ENCODE measurements at places on chromosomes 11 and 22. TPM values are rescaled to one million over a fixed set of nuclear protein-coding genes. Genes with fewer than 3 reads are reported as not detected.

The APOL6 gene
- polyA plus RNA-seq, result 9.3 TPM

The RAC2 gene
- polyA plus RNA-seq, result 206 TPM

The ADORA2A gene
- 21.8 TPM for polyA plus RNA-seq

The FOLR3 gene
- polyA plus RNA-seq, result 0.82 TPM

The LRRC10B gene
- 2.7 TPM for polyA plus RNA-seq

The OR52A1 gene
- not detected for polyA plus RNA-seq

The PHF21B gene
- polyA plus RNA-seq, result 0.82 TPM

The OR6A2 gene
- 0.05 TPM for polyA plus RNA-seq

The CASTOR1 gene
- polyA plus RNA-seq, result 19.6 TPM

The SLC25A18 gene
- 1.8 TPM for polyA plus RNA-seq

The ANO9 gene
- polyA plus RNA-seq, result 114 TPM

The OR51B6 gene
- not detected for polyA plus RNA-seq

The PANX2 gene
- polyA plus RNA-seq, result 1.6 TPM

The SLC22A9 gene
- 0.02 TPM for polyA plus RNA-seq

The KCNK4 gene
- polyA plus RNA-seq, result not detected

The GDPD4 gene
- 0.02 TPM for polyA plus RNA-seq

The GRAP2 gene
- polyA plus RNA-seq, result 51.5 TPM

The OR51E1 gene
- 0.68 TPM for polyA plus RNA-seq

The CHADL gene
- 3.4 TPM for polyA plus RNA-seq

The C11orf42 gene
- not detected for polyA plus RNA-seq

The MRGPRE gene
- polyA plus RNA-seq, result 0.02 TPM

The PPFIBP2 gene
- polyA plus RNA-seq, result 5.6 TPM

The OR51L1 gene
- polyA plus RNA-seq, result under 0.01 TPM

The ACER3 gene
- polyA plus RNA-seq, result 4.8 TPM

The FAM83F gene
- 2.0 TPM for polyA plus RNA-seq

The SPI1 gene
- 40.0 TPM for polyA plus RNA-seq

The APOL2 gene
- polyA plus RNA-seq, result 56.1 TPM

The KCTD17 gene
- 25.2 TPM for polyA plus RNA-seq

The LINC01488 gene
- 0.07 TPM for polyA plus RNA-seq

The DDI1 gene
- not detected for polyA plus RNA-seq

The TEX54 gene
- 1.3 TPM for polyA plus RNA-seq

The TMEM151A gene
- 0.02 TPM for polyA plus RNA-seq

The GVQW3 gene
- 1.4 TPM for polyA plus RNA-seq

The ZBTB16 gene
- polyA plus RNA-seq, result 21.5 TPM

The OR2AT4 gene
- polyA plus RNA-seq, result under 0.01 TPM

The PRDM10 gene
- polyA plus RNA-seq, result 4.4 TPM

The MUC5AC gene
- polyA plus RNA-seq, result 0.02 TPM

The ANO5 gene
- 0.78 TPM for polyA plus RNA-seq

The MIOX gene
- polyA plus RNA-seq, result 1.7 TPM

The TESMIN gene
- 4.6 TPM for polyA plus RNA-seq

The STARD10 gene
- 39.7 TPM for polyA plus RNA-seq

The CBX7 gene
- polyA plus RNA-seq, result 34.5 TPM

The FERMT3 gene
- polyA plus RNA-seq, result 91.0 TPM

The PKNOX2 gene
- polyA plus RNA-seq, result 2.2 TPM

The P2RY6 gene
- 2.9 TPM for polyA plus RNA-seq

The MUC6 gene
- 0.16 TPM for polyA plus RNA-seq

The OR51D1 gene
- polyA plus RNA-seq, result under 0.01 TPM

The PANX1 gene
- 5.3 TPM for polyA plus RNA-seq

The MRGPRX3 gene
- polyA plus RNA-seq, result 0.05 TPM
